ENCODE measurements at places on chromosomes 7 and 10. TPM values are rescaled to one million over a fixed set of nuclear protein-coding genes. Genes with fewer than 3 reads are reported as not detected.

The AKR1B15 gene
- 0.32 TPM for polyA plus RNA-seq

The WNT16 gene
- 0.11 TPM for polyA plus RNA-seq

The SKAP2 gene
- 13.0 TPM for polyA plus RNA-seq

GRCh38 chr7:157009170-157009777 lies 1.2 kb downstream of the MNX1 start:
- no peak for DNase-seq

GRCh38 chr7:64463636-64464375 lies 99.1 kb downstream of the ZNF680 start:
- peak; percentile 20 for DNase-seq

DNA sequence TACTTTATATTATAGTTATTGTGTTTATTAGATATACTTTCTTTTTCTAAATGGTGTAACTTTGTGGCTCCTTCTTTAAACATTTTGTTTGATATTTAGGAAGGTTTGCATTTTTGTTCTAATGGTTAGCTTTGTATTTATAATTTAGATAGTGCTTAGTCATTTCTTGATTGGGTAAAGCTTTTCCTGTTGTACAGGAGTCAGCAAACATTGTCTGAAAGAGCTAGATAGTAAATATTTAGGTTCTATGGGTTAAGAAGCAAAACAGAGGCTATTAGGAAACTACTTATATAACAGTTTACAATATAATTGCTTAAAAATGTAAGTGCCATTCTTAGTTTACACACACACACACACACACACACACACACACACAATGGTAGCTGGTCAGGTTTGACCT lies 70.6 kb upstream of the CCDC6 start:
- no peak for DNase-seq

DNA sequence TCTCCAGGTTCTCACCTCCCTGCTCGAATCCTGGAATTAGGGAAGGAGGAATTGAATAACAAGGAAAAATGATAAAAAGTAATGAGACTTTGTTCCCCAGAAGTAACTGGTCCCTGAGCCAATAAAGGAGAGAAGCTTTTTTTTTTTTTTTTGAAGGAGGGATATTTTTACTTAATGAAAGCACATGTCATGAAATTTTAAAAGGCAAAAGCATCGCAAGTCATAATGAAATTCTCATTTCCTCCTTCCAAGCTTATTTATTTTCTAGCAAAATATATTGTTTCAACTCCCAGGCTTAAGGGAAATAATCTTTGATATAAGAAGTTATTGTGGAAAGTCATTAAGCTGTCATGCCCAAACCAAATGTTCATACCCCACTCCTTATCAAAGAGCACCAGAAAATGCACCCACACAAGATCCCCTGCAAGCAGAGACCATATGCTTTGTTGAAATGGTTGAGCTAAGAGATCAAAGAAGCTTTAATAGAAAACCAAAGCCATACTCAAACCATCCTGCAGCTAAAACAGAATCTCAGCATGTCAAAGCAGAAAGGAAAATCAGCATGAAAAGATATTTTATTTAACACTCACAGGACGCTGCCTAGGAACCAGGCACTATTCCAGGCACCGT lies 16.7 kb upstream of the ABCC2 start:
- no peak for DNase-seq

- DNase-seq, result no peak
These were observed 184.5 kb downstream of the PHTF2 start for GRCh38 chr7:77982926-77983550.

DNA sequence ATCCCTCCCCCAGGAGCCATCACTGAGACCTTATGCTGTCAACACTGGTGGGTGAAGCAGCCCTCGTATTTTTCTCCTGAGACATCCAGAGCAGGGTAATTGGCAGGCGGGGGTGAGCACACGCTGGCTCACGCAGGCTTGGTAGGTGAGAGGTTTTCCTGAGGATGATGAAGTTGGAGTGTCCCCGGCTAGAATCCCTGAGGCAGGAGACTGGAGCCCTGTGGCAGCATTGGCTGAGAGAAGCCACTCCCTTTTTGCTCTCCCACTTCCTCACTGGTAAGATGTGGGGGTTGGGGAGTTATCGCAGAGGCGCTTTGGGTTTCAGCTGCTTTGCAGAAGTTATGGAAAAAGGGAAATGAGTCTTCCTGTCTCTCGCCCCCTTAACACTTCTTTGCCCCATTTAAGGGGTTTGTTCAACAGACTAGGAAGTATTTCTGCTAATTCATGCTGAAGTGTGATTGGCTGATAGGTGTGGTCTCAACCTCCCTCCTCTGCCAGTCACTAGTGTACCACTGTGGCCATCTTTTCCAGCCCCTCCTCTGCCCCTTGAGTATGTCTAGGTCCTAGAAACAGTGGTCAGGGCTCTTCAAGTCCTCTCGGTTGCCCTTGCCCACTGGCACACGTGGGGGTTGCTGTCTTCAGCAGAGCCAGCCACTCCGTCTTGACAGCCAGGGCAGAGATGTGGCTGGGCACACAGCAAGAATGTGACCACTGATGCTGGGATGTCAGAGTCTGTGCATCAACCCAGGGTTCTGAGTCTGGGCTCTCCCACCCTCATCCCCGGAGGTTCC lies 5.7 kb downstream of the ARPC1B start:
- DNase-seq, result no peak

DNA sequence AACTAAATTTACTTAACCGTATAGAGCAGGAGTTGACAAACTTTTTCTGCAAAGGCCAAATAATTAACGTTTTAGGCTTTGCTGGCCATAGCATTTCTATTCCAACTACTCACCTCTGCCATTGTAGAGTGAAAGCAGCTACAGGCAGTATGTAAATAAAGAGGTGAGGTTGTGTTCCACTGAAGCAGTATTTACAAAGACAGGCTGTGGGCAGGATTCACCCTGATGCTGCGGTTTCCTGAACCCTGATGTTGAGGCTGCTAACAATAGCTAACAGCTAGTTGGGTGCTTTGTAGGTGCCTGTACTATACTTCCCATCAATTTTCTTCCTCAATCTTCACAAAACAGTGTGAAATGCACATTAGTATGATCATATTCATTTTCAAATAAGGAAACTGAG lies 47.0 kb upstream of the LAMB1 start:
- DNase-seq, result no peak

All from muscle of back (tissue), 13 donors.